ENCODE measurements at places on chromosomes 1 and 21.

- DNase-seq: no peak
Observed at GRCh38 chr1:73899311-73899710, 298.7 kb downstream of the LRRIQ3 start.

DNA sequence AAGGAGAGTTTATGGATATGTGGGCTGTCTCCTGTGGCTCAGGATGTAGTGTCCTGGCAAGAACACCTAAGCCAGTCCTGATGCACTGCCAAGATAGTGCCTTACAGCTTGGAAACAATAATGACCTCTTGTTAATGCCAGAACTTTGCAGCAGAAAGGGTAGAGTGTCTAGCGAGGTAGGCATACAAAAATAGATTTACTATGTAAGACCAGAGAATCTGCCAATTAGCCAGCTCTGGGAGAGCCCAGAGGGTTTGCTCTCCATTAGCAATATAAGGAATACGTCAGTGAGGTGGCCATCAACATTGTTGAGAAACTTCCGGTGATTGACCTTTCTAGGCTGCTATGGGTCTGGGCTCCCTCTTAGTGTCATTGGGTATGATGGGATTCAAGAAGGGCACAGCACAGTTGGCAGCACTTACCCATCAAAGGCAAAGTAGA is 178.5 kb upstream of the GALNT2 start:
- no peak for DNase-seq

- DNase-seq: no peak
Observed at GRCh38 chr1:40341491-40342380, 24.6 kb upstream of the COL9A2 start.

DNA sequence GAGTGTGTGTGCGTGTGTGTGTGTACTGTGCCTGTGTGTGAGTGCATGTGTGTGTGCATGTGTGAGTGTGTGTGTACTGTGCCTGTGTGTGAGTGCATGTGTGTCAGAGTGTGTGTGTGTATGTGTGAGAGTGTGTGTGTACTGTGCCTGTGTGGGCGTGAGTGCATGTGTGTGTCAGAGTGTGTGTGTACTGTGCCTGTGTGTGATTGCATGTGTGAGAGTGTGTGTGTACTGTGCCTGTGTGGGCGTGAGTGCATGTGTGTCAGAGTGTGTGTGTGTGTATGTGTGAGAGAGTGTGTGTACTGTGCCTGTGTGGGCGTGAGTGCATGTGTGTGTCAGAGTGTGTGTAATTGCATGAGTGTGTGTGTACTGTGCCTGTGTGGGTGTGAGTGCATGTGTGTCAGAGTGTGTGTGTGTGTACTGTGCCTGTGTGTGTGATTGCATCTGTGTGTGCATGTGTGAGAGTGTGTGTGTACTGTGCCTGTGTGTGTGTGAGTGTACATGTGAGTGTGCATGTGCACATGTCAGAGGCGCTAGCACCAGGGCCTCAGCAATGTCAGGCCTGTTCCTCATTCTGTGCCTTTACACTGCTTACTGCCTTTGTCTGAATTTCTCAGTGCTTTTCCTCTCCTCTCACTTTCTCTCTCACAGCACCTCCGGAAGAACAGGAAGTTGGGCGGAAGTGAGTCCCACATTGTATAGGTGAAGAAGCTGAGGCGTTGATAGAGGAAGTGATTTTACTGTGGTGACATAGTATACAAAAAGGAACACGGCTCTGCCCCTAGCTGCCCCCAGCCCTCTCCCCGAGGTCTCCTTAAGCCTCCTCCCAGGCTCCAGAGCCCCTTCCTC is 4.9 kb downstream of the SLC5A9 start:
- DNase-seq: no peak

DNA sequence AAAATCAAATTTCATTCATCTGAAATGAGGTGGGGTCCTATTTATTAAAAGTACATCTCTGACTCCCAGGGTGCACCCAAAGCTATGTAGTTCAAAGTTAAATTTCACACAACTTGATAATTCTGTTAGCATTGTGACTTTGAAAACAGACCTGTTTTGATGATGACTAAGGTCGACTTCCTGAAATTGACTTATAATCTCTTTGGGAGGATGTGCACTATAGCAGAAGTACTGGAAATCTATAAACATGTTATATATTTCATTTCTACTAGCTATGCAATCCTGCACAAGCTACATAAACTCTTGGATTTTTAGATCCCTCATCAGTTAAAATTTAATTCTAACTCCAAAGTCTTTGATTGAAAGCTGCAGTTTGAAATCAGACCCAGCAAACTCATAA is 507.6 kb downstream of the NEGR1 start:
- DNase-seq: no peak

DNA sequence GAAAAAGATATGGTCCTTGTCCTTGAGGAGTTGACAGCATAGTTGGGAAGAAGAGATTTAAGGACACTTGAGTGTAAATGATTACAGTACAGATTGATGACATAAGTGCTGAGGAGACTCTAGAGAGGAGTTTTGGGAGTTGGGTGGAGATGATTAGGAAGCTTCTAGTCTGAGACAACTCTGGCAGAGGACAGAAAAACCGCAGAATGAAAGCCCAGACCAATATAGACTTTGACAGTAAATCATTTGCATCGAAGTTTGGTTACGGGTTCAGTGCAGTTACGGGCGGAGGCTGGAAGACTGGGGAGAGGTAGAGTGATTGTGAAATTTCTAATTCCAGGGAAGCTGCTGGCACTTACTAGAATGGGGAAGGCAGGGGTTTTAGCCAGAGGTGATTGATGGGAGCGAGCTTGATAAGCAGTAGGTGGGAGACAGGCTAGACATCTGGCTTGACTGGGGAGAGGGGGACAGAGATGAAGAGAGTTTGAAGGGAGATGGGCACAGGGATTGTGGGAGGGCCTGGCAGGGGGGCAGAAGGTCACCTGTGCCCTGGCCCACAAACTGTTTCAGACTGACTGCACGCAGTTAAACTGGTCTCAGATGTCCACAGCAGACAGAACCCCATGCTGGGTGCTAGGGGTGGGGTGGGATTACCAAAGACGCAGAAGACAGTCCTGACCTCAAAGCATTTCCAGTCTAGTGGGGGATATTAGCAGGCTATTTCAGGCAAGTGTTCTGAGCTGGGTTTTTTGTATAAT is 20.1 kb downstream of the SH2D2A start:
- DNase-seq: no peak

GRCh38 chr1:111720274-111720976 is 18.8 kb downstream of the INKA2 start:
- DNase-seq: no peak

DNA sequence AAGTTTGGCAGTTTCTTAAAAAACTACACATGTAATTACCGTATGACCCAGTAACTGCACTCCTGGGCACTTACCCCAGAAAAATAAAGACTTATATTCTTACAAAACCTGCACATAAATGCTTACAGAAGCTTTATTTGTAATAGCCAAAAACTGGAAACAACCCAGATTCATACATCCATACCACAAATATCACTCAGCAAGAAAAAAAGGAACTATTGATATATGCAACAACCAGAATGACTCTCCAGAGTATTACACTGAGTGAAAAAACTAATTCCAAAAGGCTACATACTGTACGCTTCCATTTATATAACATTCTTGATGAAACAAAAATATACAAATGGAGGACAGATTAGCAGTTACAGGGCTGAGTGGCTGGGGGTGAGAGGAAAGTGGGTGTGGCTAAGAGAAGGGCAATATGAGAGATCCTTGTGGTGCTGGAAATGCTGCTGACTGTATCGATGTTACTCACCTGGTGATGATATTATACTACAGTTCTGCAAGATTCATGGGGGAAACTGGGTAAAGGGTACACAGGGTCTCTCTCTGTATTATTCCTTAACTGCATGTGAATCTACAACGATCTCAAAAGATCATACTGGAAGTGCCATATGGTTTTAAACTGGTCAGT is 96.0 kb upstream of the GNG4 start:
- no peak for DNase-seq

DNA sequence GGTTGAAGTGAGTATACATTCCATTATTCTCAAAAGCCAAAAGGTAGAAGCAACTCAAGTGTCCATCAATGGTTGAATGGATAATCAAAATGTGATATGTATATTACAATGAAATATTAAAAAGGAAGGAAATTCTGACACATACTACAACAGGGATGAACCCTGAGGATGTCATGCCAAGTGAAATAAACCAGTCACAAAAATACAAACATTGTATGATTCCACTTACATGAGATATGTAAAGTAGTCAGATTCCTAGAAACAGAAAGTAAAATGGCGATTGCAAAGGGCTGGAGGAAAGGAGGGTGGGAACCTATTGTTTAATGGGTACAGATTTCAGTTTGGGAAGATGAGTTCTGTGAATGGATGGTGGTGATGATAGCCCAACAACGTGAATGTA is 5.8 kb downstream of the SLC44A3 start:
- no peak for DNase-seq

GRCh38 chr1:117215733-117216462 is 5.2 kb upstream of the VTCN1 start:
- DNase-seq: no peak
